Amygdala (tissue), 56 donors: ENCODE measurements at places on chromosomes 13 and 19.
A peak's percentile ranks its signal among the peaks of the same experiment; 100 is the strongest.

DNA sequence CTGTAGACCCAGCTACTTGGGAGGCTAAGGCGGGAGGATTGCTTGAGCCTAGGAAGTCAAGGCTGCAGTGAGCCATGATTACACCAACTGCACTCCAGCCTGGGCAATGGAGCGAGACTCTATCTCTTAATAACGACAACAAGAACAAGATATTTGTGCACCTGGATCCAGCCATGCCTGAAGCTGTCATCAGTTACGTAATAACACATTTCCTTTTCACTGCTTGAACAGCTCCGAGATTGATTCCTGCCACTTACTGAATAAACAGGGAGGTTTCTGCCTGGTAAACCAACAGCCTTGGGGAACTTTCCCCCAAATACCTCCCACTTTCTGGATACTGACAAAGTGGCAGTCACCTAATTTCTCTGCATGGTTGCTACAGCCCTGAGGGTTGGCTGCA is 5.4 kb downstream of the KANK2 start:
- no peak for DNase-seq

DNA sequence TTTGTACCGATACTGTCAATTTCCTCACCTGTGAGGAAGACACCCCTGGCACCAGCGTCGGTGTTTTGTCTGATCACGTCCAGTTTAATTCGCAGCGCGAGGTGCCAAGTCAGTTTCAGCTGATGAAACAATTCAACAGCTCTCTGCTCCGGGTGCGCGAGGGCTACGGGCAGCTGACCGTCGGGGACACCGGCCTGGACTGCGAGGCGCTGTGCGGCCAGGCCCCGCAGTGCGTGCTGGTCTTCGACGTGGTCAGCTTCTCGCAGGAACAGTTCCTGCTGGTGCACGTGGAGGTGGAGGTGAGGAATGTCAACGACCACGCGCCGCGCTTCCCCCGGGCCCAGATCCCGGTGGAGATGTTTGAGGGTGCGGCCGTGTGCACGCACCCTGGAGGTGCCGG is 171.5 kb downstream of the OLFM4 start:
- no peak for DNase-seq

DNA sequence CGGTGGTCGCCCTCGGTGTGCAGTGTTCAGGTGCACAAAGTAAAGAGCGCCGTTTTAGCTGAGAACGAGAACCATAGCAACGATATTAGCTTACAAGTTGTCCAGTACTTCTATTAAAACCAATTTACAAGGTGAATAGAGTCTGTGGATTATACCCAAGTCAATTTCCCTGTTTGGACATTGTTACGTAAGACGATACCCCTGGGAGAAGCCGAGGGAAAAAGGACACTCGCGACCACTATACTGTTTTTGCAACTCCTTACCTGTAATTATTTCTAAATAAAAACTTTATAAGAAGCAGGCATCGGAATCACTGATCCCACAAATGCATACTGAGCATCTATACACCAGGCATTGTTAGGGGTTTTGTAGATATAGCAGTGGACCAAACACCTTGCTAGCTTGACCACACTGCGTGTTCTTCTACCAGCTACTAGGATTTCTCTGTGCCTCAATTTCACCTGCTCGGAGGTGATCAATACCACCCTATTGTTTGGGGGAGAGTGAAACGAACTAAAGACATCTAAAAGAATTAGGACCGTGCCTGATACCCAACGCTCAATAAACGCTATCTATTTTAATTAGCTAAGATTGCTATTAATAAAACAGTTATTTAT is 488 bp upstream of the EEF2 start:
- DNase-seq: no peak

DNA sequence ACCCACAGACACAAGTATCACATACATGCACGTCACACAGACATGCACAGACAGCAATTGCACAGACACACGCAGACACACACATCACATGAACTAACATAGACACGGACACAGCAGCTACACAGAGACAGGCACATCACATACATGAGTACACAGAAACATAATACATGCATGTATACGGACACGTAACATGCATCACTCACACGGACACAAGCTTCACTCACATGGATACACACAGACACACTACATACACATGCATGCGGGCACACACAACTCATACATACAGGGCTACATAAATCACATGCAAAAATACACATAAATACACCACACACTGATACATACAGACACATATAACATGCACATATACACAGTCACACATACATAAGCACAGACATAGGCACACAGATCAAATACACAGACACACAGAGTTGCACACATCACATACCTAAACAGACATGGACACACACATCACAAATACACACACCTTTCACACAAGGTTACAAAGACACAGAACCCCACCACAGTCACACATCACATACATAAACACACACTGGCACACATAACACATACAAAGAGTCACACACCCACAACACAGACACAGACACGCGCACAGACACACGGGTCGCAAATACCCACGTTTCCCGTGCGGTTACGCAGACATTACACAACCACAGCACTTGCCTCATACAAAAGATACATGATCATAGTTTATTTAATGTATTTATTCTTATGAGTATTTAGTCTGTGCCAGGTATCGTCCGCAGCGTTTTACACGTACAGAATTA is 1.1 kb upstream of the LMTK3 start:
- DNase-seq: no peak

DNA sequence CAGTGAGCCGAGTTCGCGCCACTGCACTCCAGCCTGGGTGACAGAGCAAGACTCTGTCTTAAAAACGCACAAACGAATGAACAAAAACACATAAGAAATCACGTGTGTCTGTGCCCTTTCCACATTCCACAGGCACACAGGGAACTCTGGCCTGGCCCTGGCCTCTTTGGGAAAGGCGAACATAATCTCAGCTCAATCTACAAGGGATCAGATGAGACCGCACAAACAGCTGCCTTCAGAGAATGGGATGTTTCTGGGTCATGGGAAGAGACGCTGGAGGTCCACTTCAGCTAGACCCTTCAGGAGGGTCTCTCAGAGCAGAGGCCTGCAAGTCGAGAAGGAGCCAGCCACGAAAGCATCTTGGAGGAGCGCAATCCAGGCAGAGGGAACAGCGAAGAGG is 6.3 kb upstream of the CRTC1 start:
- no peak for DNase-seq

- DNase-seq: peak; percentile 57
Measured at GRCh38 chr19:7681340-7682174, 924 bp downstream of the TRAPPC5 start.

DNA sequence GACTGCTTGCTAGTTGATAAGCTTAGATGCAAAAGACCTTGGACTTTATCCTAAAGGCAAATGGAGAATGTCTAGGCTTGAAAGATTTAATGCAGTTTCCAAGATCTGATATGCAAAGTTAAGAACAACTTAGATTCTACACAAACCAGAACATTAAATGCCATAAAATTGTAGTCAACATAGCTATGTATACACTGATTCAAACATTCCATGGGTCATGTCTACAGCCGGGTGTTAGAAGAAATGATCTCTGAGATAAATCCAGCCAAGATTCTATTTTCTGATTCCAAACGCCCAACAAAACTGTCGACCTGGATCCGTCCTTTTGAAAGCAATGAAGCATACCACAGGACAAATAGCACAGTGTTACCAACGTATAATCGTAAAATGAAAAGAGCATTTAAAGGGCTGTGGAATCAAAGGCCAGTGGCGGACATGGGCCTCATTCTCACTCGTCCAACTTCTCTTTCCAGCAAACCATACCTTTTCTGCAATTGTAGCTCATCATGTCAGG is 52.7 kb downstream of the KCTD12 start:
- no peak for DNase-seq

DNA sequence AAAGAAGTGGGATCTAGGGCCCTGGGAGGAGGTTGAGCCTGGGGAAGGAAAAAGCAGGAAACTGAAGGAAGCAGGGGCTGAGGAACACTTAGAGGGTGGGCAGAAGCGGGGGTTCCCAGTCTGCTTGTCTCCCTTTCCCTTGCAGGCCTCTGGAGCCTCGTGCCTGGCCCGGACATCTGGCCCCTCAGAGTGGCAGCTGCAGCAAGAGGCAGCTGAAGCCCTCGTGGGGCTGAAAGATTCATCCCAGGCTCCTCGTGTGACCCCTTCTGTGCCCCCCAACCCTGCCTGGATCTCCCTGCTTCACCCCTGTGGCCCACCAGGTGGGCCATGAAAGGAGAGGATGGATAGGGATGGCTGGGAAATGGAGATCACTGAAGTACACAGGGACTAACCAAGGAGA is 5.5 kb downstream of the DMRTC2 start:
- DNase-seq: no peak

DNA sequence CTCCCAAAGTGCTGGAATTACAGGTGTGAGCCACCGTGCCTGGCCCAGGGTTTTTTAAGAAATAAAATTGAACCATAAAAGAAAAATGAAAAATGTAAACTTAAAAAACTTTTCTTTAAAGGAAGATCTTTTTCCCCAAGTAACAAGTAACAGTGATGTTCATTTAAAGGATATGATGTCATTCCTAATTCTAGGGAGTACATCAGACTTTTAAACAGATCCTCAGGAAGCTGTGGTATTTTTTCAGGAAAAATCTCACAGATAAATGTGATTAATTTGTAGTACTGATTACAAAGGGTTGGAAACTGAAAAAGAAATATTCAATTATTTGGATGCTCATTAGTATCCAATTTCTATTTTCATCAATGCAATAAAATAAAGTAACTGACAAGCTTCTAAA is 14.6 kb upstream of the EEF1AKMT1 start:
- no peak for DNase-seq

- DNase-seq: no peak
Measured at GRCh38 chr19:28972058-28972852, 240.7 kb downstream of the UQCRFS1 start.

GRCh38 chr13:34303346-34303745 is 485.4 kb downstream of the RFC3 start:
- DNase-seq: no peak

- no peak for DNase-seq
Measured at GRCh38 chr13:110953416-110953815, 38.5 kb upstream of the ANKRD10 start.

DNA sequence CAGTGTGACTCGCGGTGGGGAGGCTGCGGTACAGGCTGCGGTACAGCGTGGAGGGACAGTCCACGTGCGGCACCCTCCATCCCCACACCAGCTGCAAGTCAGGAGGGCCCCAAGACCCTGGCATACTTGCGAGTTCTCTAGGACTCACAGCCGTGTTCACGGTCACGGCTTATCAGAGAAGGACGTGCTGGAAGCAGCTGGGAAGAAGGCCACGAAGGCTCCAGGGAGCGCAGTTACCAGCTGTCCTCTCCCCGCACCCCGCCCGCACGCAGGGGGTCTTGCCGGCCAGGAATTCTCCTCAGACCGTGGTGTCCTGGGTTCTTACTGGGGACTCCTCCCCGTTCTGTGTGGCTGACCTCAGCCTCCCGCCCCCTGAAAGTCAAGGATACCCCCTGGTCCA is 6.2 kb downstream of the ZNF444 start:
- no peak for DNase-seq

DNA sequence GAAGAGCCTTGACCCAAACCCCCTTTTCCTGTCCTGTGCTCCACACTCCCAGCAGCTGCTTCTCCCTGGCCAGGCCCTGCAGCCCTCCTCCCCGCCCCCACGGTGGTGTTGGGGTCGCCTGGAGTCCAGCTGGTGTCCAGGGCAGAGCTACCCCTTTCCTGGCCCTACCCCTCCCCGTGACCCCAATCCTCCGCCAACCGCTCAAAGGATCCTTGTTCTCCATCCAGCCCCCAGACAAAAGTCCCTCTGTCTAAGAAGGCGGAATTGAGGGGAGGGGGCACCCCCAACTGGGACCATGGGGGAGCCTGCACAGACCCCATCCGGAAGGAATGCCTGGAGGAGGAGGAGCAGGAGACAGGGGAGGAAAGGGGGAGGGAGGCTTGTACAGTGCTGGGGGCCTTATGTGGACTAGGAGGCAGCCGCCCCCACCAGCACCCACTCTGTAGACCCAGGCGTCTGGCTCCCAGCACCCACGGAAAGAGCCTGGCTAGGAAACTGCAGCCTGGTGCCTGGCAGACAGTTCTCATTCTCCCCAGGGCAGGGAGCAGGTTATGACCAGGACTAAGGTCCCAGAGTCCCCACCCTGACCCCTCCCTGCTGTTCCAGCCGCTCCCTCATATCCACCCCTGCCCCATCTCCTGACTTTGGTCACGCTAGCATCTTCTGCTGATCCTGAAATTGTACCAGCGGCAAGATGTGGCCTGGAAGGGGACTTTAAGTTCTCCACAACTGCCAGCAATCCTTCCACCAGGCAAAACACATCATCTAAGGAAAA is at the start of gene FXYD3:
Gene FXYD3 (plus strand): TSS at position 647 of the 775 bp plus-strand sequence. CDS start 3,554 bp downstream, outside the sequence.
- DNase-seq: peak; percentile 90

- DNase-seq: no peak
Measured at GRCh38 chr13:98810746-98811145, 58.3 kb upstream of the SLC15A1 start.

DNA sequence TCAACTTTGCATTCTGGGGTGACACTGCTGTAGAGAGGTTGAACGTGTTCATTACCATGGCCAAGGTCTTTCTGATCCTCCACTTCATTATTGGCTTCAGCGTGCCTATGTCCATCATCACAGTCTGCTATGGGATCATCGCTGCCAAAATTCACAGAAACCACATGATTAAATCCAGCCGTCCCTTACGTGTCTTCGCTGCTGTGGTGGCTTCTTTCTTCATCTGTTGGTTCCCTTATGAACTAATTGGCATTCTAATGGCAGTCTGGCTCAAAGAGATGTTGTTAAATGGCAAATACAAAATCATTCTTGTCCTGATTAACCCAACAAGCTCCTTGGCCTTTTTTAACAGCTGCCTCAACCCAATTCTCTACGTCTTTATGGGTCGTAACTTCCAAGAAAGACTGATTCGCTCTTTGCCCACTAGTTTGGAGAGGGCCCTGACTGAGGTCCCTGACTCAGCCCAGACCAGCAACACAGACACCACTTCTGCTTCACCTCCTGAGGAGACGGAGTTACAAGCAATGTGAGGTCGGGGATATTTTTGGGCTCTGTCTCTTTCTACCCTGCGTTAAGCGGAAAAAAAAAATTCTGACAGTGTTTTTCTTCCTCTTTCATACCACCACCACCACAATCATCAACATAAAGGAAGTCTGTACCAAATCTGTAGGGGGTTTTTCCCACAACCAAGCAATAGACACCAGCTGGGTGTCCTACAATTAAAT is 29.5 kb downstream of the FPR3 start:
- peak; percentile 28 for DNase-seq

- DNase-seq: peak; percentile 5
Measured at GRCh38 chr13:45055198-45055901, 65.0 kb upstream of the GTF2F2 start.

DNA sequence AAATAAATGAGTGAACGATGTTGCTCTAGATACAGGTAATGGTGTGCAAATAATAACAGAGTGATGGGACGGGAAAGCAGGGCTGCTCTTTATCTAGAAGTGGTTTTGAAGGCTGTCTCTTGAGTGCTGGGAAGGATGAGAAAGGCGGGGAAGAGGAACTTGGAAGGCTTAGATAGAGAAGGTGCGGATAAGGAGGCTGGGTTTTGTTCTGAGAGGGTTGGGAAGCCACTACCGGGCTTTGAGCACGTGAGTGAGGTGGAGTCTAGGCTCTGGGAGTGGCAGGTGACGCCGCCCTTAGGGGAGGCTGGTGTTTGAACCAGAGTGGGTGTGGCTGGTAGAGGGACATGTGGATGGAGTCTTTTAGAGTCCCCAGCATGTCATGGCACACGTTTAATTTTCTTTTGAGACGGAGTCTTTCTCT is 811 bp downstream of the ARMC6 start:
- no peak for DNase-seq

- no peak for DNase-seq
Measured at GRCh38 chr13:39245688-39246087, 207.4 kb downstream of the NHLRC3 start.

GRCh38 chr13:48400850-48401291 is 12.0 kb downstream of the LPAR6 start:
- DNase-seq: no peak
